ENCODE measurements at places on chromosomes 1 and 21.

DNA sequence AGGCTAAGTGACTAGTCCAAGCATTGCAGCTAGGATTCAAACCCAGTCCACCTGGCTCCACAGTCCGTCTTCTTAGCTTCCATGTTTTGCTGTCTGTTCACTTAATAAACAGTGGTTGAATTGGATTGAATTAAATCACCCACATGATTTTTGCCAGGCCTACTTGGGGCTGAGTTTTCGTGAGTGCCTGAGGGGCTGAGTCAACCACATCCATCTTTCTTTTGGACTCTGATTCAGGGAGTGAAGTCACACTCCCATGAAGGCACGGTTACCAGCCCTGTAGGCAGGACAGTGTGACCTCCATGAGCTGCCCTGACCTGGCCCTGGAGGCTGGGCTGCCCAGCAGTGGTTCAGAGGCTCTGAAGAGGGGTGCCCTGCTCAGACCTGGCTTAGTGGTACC lies 123.7 kb downstream of the ACTL8 start:
- no peak for DNase-seq
- no peaks in the 10 kb centered on the region for H3K27me3 ChIP-seq
- no peak overlapping the region for H3K4me3 ChIP-seq
- H3K27ac ChIP-seq, result no peak overlapping the region
- H3K4me1 ChIP-seq, result no peaks in the 10 kb centered on the region

- H3K4me1 ChIP-seq, result peaks cover 2% of the 10 kb centered on the region
- H3K27ac ChIP-seq, result no peak overlapping the region
- peaks cover 8% of the 10 kb centered on the region for H3K27me3 ChIP-seq
- H3K4me3 ChIP-seq, result no peak overlapping the region
- DNase-seq, result no peak
- no peaks in the 10 kb centered on the region for H3K36me3 ChIP-seq
Measured at GRCh38 chr1:24735509-24736375, 9.5 kb upstream of the CLIC4 start.

DNA sequence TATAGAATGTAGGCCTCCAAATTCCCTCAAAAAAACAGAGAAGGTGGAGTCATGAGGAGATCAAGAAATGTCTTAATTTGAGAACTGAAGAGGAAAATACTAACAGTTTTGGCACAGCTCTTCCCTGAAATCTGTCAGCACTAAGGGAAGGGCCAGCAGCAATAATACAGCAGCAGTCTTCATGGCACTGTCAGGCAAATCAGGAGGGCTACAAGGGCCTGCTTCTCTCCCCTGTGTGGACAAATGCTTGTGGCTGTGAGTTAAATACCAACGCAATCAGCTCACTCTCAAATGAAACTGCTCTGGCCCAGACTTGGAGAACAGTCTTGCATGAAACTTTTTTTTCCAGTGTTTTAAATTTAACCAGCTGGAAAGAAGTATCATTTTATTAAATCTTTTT lies 20.5 kb upstream of the CNN3 start:
- DNase-seq, result no peak
- no peaks in the 10 kb centered on the region for H3K4me1 ChIP-seq
- H3K4me3 ChIP-seq, result no peak overlapping the region
- H3K27ac ChIP-seq, result no peak overlapping the region

DNA sequence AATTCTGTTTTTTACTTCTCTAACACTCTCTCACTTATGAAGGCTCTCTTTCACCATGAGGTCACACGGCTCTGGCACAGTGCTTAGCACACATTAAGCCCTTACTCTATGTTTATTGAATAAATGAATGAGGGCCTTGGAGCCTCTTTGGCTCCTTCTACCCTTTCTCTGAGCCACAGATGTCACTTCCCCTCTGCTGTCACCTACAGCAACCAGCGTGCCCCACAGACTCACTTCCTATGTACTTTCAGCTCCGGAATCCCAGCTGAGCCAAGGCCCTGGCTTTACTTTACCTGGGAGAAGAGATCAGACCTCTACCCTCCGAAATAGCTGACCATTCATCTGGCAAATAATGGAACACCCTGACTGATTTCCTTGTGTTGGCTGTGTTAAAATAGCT lies 53.7 kb upstream of the HMCN1 start:
- peaks cover 25% of the 10 kb centered on the region for H3K4me1 ChIP-seq
- H3K27ac ChIP-seq, result peak overlapping the region; percentile 71
- H3K4me3 ChIP-seq, result peak overlapping the region; percentile 7
- H3K36me3 ChIP-seq, result peaks cover 2% of the 10 kb centered on the region

DNA sequence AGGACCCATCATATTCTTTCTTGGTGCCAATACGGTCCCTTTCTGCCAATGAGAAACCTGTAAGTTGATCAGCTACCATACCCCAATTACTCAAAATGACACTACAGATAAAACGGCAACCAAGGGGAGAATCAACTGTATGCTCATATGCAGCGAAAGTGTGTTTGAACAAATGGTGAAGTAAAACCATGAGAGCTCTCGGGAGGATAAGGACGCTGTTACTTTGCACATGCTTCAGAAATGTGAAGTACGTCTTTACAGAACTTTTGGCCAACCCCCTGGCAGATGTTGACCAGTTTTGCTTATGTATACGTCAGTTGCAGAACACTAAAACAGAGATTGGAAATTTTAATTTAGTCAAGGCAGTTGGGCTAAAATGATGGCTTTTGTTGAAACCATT lies 79.6 kb downstream of the PROX1 start:
- H3K27ac ChIP-seq, result no peak overlapping the region
- H3K4me1 ChIP-seq, result no peaks in the 10 kb centered on the region
- DNase-seq, result no peak
- no peak overlapping the region for H3K4me3 ChIP-seq
- no peaks in the 10 kb centered on the region for H3K27me3 ChIP-seq

DNA sequence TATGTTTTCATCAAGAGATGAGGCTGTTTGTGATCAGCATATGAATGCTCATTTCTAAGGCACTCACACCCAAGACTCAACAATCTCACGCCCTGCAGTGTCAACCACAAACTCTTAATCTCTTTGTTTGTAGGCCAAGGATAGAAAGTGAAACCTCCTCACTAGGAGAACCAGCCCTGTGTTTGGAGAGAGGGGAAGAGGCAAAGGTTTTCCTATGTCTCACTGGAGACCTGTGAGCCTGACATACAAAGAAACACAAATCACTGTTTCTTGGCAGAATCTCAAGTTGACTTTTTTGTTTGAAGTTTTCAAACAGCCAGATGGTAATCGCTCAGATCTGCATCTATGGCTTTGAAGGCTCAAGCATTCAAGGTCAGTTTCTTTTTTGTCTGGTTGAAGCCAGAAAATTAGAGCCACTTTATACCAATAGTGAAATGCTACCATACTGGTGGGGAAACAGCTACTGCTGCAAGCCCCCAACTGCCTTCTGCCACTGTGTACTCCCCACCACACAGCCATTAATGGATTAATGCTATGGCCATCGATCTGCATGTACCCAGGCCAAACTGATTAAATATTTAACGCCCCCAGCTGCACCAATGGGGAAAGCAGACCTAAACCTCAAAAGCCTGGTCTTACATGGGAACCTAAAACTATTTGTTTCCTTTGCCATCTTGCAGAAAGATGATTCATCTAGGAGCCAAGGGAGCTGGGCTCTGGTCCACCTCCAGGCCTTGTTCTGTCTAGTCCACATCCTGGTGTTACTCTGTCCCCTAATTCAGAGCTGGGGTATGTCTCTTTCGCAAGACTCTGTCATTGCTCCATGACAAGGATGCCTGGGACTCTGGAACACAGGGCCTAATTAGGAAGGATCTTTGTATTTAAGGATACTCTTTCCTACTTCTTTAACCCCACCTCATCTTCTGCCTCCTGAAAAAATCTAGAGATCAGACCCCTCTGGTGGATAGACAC lies 16.3 kb downstream of the PDZK1 start:
- H3K27ac ChIP-seq, result peak overlapping the region; percentile 83
- H3K27me3 ChIP-seq, result no peaks in the 10 kb centered on the region
- H3K4me3 ChIP-seq, result peak overlapping the region; percentile 37
- peaks cover 5% of the 10 kb centered on the region for H3K36me3 ChIP-seq

GRCh38 chr1:167404908-167405307 lies 113.4 kb downstream of the CD247 start:
- peaks cover 11% of the 10 kb centered on the region for H3K36me3 ChIP-seq
- no peak for DNase-seq
- H3K27me3 ChIP-seq, result no peaks in the 10 kb centered on the region
- no peak overlapping the region for H3K27ac ChIP-seq
- H3K4me1 ChIP-seq, result peaks cover 3% of the 10 kb centered on the region

DNA sequence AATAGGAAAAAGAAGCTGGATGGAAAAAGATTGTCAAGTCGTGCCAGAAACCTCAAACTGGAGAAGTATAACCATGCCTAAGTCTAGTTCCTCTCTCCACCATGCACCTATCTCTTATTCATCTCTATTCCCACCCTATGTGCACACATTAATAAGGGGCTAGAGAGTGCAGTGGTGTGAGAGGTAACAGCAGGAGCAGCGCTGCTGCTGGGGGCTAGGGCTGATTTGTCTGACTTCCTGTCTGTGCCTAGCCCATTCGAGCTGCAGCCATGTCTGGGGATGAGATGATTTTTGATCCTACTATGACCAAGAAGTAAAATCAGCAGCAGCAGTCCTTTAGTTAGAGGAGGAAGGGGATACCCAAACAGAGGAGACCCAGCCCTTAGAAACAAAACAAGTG lies 43.0 kb downstream of the TRIM33 start:
- peaks cover 38% of the 10 kb centered on the region for H3K4me1 ChIP-seq
- DNase-seq, result peak; percentile 43
- peak overlapping the region; percentile 30 for H3K27ac ChIP-seq
- H3K27me3 ChIP-seq, result no peaks in the 10 kb centered on the region
- H3K36me3 ChIP-seq, result peaks cover 9% of the 10 kb centered on the region

- H3K4me1 ChIP-seq, result peaks cover 24% of the 10 kb centered on the region
- no peak for DNase-seq
- H3K36me3 ChIP-seq, result peaks cover 19% of the 10 kb centered on the region
- H3K27ac ChIP-seq, result no peak overlapping the region
- peaks cover 19% of the 10 kb centered on the region for H3K27me3 ChIP-seq
Measured at GRCh38 chr1:154629675-154630073, 21.7 kb upstream of the ADAR start.

DNA sequence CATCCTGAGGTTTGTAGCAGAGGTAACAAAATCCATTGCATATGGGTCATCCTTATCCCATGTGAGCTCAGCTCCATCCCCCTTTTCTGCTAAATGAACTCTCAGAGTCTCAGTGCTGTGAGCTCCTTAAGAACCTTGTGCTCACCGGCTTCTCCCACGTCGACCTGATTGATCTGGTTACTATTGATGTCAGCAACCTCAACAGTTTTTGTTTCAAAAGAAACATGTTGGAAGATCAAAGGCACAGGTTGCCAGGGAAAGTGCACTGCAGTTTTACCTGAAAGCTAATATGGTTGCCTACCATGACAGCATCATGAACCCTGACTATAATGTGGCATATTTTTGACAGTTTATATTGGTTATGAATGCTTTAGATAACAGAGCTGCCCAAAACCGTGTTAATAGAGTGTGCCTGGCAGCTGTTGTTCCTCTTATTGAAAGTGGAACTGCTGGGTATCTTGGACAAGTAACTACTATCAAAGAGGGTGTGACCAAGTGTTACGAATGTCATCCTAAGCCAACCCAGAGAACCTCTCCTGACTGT lies 131.4 kb downstream of the HS2ST1 start:
- H3K27ac ChIP-seq, result peak overlapping the region; percentile 64
- H3K27me3 ChIP-seq, result no peaks in the 10 kb centered on the region
- no peak overlapping the region for H3K4me3 ChIP-seq
- peaks cover 13% of the 10 kb centered on the region for H3K36me3 ChIP-seq
- DNase-seq, result peak; percentile 47
- peaks cover 19% of the 10 kb centered on the region for H3K4me1 ChIP-seq

- DNase-seq, result peak; percentile 72
- H3K4me1 ChIP-seq, result peaks cover 25% of the 10 kb centered on the region
- peak overlapping the region; percentile 9 for H3K4me3 ChIP-seq
- H3K27me3 ChIP-seq, result no peaks in the 10 kb centered on the region
- peak overlapping the region; percentile 87 for H3K27ac ChIP-seq
Measured at GRCh38 chr1:9882296-9882944, 27.6 kb downstream of the CTNNBIP1 start.

DNA sequence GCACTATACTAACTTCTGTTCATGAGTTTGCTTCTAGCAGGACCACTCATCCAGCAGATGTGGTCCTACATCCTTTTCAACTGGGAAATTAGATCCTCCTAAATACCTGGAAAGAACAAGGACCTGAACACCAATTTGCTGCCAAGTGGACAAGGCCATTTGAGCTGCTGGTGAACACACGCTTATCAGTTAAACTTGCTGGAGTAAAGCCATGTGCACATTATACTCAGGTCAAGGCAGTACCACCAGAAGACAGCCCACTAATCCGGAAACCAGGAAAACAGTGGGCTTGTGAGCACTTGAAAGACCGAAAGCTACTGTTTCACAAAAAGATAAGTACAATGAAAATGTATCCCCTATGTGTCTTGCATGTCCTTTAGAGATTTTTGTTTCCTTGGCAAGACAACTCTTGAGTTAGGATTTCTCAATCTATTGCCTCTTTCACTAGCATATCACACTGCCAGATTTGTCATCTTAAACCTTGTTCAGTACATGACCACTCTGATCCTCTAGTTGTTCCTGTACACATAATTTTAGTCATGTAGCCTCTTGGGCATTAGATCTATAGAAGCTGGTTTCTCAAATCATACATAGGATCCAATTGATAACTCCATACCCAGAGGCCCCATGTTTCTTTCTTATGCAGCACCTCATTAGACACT lies 4.5 kb upstream of the REN start:
- no peaks in the 10 kb centered on the region for H3K27me3 ChIP-seq
- DNase-seq, result no peak
- no peaks in the 10 kb centered on the region for H3K4me1 ChIP-seq
- H3K27ac ChIP-seq, result no peak overlapping the region
- H3K4me3 ChIP-seq, result no peak overlapping the region
- peaks cover 3% of the 10 kb centered on the region for H3K36me3 ChIP-seq

GRCh38 chr1:172745014-172745413 lies 86.1 kb downstream of the FASLG start:
- peak; percentile 56 for DNase-seq
- H3K4me1 ChIP-seq, result peaks cover 28% of the 10 kb centered on the region
- no peak overlapping the region for H3K27ac ChIP-seq
- no peaks in the 10 kb centered on the region for H3K36me3 ChIP-seq

GRCh38 chr21:38597421-38597820 lies 99.1 kb upstream of the ERG start:
- H3K4me1 ChIP-seq, result no peaks in the 10 kb centered on the region
- no peak overlapping the region for H3K4me3 ChIP-seq
- no peak for DNase-seq

DNA sequence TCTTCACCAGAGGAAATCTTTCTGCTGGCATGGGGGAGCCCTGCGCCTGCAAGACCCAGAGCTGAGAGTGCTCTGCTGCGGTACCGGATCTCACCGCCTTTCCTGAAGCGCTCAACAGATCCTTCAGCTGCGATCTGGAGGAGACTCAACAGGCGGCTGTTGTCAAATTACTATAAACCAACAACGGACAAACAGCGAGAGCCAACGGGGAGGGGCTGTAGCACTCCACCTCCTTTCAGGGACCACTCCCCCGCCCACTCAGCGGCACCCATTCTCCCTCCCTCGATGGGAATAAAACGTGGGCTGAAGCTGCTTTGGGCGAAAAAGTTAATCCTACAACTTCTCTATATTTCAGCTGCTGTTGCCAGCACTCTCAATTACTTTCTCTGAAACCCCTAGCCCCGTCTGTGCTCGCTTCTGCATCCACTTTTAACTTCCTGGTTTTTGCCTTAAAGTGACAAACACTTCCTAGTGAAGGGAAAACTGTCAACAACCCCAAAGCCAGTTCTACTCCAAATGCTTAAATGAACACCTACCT lies at the start of gene FMO5:
TSS of gene FMO5 (minus strand) at position 147 of the 538 bp plus-strand sequence. CDS start 310 bp downstream, outside the sequence.
- peaks cover 14% of the 10 kb centered on the region for H3K4me1 ChIP-seq
- H3K27ac ChIP-seq, result peak within 1 kb of the TSS; percentile 75
- H3K36me3 ChIP-seq, result no peaks in the 10 kb centered on the region
- DNase-seq, result peak; percentile 72
- H3K4me3 ChIP-seq, result peak within 1 kb of the TSS; percentile 91
